Hair follicular keratinocyte (primary cell): ENCODE measurements at places on chromosomes 16 and 17. TPM values are rescaled to one million over a fixed set of nuclear protein-coding genes. Genes with fewer than 3 reads are reported as not detected.

Gene CCL5
- 0.16 TPM in 1 of 2 replicates, not detected in the other for total RNA-seq

Gene LRRC36
- 0.31 TPM in 1 of 2 replicates, not detected in the other for total RNA-seq

Gene VMO1
- total RNA-seq, result 0.31 TPM in 1 of 2 replicates, not detected in the other

Gene PRR11
- 31.0 and 54.0 TPM in 2 replicates for total RNA-seq

Gene SPEM2
- not detected in 2 replicates for total RNA-seq

Gene ZNF629
- total RNA-seq, result 9.9 and 11.0 TPM in 2 replicates

Gene GP1BA
- not detected in 2 replicates for total RNA-seq

Gene TUBG1
- 81.3 and 122 TPM in 2 replicates for total RNA-seq

Gene GNAO1
- total RNA-seq, result under 0.01 TPM in 1 of 2 replicates, not detected in the other

Gene PPM1E
- total RNA-seq, result under 0.01 and 0.04 TPM in 2 replicates

Gene MT1A
- total RNA-seq, result 3.5 and 5.2 TPM in 2 replicates

Gene P2RX1
- total RNA-seq, result not detected in 2 replicates

Gene JUP
- total RNA-seq, result 457 and 666 TPM in 2 replicates

Gene CCL1
- not detected in 2 replicates for total RNA-seq
